Activated CD8-positive, alpha-beta T cell treated with anti-CD3 and anti-CD28 coated beads, Interleukin-2, amount 10 ng/mL, durations not matched to agents 7 days and 5 days (primary cell): ENCODE measurements at places on chromosomes 3 and 15. TPM values are rescaled to one million over a fixed set of nuclear protein-coding genes. Genes with fewer than 3 reads are reported as not detected.

DNA sequence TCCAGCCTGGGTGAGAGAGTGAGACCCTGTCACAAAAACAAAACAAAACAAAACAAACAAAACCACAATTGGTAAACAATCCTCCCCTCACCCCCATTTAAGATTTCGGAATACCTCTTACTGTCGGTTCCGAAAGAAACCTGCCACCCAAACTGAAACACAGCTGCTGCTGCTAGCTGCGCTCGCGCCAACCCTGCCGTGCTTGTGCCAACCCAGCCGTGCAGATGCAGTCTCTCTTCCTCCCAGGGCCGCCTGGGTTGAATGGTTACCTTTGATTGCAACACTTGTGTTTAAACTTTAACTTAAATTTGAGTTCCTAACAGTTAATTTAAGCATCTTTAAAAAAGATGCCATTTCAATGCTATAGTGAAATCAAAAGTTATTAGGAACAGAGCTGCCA is 28.5 kb upstream of the SPTBN5 start:
- DNase-seq, result no peak
- H3K36me3 ChIP-seq, result peaks cover 4% of the 10 kb centered on the region
- peaks cover 26% of the 10 kb centered on the region for H3K4me1 ChIP-seq
- no peaks in the 10 kb centered on the region for H3K27me3 ChIP-seq
- no peak overlapping the region for H3K27ac ChIP-seq

GRCh38 chr3:54575618-54575960 is 352.3 kb downstream of the LRTM1 start:
- no peaks in the 10 kb centered on the region for H3K27me3 ChIP-seq
- no peak overlapping the region for H3K4me3 ChIP-seq
- DNase-seq, result no peak
- no peaks in the 10 kb centered on the region for H3K4me1 ChIP-seq
- H3K27ac ChIP-seq, result no peak overlapping the region
- no peaks in the 10 kb centered on the region for H3K36me3 ChIP-seq

DNA sequence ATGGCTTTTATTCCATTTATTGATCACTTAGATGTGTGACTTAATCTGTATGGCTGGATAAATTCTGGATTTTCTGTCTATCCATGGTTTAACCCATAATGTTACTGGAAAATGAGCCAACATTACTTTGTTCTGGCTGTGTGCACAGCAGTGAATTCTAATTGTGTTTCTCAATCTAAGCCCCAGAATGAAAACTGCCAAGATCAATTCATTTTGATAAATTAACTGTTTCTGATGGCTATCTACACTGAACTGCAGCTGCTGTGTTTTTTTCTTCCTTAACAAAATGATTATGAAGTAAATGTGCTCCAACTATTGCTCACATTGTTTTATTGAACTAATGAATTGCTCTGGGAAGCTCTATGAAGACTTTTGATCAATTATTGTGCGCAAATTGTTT is 35.7 kb upstream of the CPB1 start:
- no peaks in the 10 kb centered on the region for H3K27me3 ChIP-seq
- no peak overlapping the region for H3K27ac ChIP-seq
- no peaks in the 10 kb centered on the region for H3K36me3 ChIP-seq
- H3K4me3 ChIP-seq, result no peak overlapping the region
- no peak for DNase-seq

- no peak overlapping the region for H3K4me3 ChIP-seq
- no peak for DNase-seq
- no peaks in the 10 kb centered on the region for H3K27me3 ChIP-seq
- peaks cover 6% of the 10 kb centered on the region for H3K36me3 ChIP-seq
Observed at GRCh38 chr15:98909968-98910885, 97.4 kb downstream of the PGPEP1L start.

- H3K27me3 ChIP-seq, result no peaks in the 10 kb centered on the region
- no peaks in the 10 kb centered on the region for H3K36me3 ChIP-seq
- H3K27ac ChIP-seq, result no peak overlapping the region
- H3K4me3 ChIP-seq, result no peak overlapping the region
Observed at GRCh38 chr3:24393316-24393715, 101.3 kb downstream of the THRB start.

DNA sequence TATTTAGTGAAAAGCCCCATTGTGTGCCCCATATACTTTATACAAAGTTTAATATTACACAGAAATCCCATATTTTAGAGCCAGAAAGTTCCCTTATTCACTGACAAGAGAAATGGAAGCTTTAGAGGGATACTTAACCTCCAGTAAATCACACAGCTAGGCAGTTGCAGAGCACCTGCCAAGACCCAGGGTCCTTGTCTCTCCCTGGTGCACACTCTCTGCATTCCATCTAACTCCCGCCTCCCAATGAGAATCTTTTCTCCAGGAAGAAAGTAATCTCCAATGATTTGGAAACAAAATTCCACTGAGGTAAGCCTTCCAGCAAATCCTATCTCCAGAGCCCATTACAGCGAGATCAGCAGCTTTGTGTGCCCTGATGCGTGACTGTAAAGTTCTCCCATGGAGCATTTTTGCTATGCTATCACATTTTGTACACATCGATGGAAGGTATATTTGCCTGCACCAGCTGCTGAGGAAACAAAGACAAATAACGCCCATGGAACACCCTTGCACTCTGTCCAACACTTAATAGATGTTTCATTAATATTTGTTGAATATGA is 41.4 kb downstream of the ULK4 start:
- H3K4me1 ChIP-seq, result no peaks in the 10 kb centered on the region
- H3K36me3 ChIP-seq, result no peaks in the 10 kb centered on the region
- H3K27ac ChIP-seq, result no peak overlapping the region
- H3K27me3 ChIP-seq, result no peaks in the 10 kb centered on the region
- no peak overlapping the region for H3K4me3 ChIP-seq

DNA sequence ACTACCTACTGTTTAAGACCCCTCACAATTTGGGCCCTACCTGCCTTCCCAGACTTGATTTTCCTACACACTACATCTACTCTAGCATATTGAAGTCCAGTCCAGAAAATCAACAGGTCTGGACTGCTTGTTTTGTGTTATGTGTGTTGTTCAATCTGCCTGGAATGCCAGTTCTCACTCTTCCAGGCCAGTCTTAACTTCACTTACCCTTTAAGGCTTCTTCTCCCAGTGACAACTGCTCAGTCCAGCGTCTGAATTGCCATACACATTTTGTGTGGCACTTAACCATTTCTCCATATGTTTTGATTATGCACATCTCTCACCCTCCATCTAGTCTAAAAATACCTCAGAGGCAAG is 1.1 kb downstream of the TICRR start:
- H3K27me3 ChIP-seq, result peaks cover 7% of the 10 kb centered on the region
- H3K27ac ChIP-seq, result peak overlapping the region; percentile 40
- H3K36me3 ChIP-seq, result peaks cover 46% of the 10 kb centered on the region
- no peak for DNase-seq
- H3K4me3 ChIP-seq, result peak overlapping the region; percentile 84

- no peak for DNase-seq
- H3K27me3 ChIP-seq, result no peaks in the 10 kb centered on the region
- H3K4me3 ChIP-seq, result no peak overlapping the region
- no peak overlapping the region for H3K27ac ChIP-seq
- H3K4me1 ChIP-seq, result no peaks in the 10 kb centered on the region
Observed at GRCh38 chr3:106759731-106760130, 617.5 kb upstream of the CCDC54 start.

DNA sequence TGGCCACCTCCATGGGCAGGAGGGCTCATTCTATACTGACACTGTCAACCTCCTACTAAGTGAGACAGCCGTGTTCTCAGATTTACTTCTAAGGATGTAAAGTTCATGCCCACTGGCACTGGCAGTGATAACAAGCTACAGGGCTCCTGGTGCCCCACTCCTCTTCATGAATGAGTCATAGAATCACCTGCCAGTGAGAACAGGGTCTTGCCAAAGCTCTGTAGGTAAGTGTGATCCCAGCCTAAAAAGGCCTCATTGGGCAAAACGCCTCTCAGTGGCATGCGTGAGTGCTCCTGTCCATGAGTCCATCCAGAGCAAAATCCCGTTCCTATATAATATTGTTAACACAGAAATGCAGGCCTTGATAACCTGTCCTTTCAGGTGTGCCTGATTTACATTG is 17.4 kb downstream of the PXYLP1 start:
- no peak overlapping the region for H3K27ac ChIP-seq
- H3K4me1 ChIP-seq, result peaks cover 2% of the 10 kb centered on the region
- H3K27me3 ChIP-seq, result no peaks in the 10 kb centered on the region
- no peak overlapping the region for H3K4me3 ChIP-seq
- H3K36me3 ChIP-seq, result no peaks in the 10 kb centered on the region

- DNase-seq, result no peak
- no peak overlapping the region for H3K4me3 ChIP-seq
- H3K27me3 ChIP-seq, result no peaks in the 10 kb centered on the region
- H3K4me1 ChIP-seq, result peaks cover 14% of the 10 kb centered on the region
Observed at GRCh38 chr3:12489832-12490231, 5.6 kb downstream of the TSEN2 start.

- peaks cover 2% of the 10 kb centered on the region for H3K4me1 ChIP-seq
- peaks cover 7% of the 10 kb centered on the region for H3K36me3 ChIP-seq
- H3K4me3 ChIP-seq, result no peak overlapping the region
Observed at GRCh38 chr3:32046102-32046501, 60.3 kb upstream of the GPD1L start.

GRCh38 chr15:80920271-80920699 is 69.3 kb downstream of the MESD start:
- no peak overlapping the region for H3K27ac ChIP-seq
- H3K36me3 ChIP-seq, result no peaks in the 10 kb centered on the region
- peak; percentile 60 for DNase-seq

- H3K36me3 ChIP-seq, result peaks cover 19% of the 10 kb centered on the region
- no peaks in the 10 kb centered on the region for H3K4me1 ChIP-seq
- no peaks in the 10 kb centered on the region for H3K27me3 ChIP-seq
- no peak for DNase-seq
- H3K27ac ChIP-seq, result no peak overlapping the region
Observed at GRCh38 chr3:171347301-171348039, 112.7 kb downstream of the TNIK start.

DNA sequence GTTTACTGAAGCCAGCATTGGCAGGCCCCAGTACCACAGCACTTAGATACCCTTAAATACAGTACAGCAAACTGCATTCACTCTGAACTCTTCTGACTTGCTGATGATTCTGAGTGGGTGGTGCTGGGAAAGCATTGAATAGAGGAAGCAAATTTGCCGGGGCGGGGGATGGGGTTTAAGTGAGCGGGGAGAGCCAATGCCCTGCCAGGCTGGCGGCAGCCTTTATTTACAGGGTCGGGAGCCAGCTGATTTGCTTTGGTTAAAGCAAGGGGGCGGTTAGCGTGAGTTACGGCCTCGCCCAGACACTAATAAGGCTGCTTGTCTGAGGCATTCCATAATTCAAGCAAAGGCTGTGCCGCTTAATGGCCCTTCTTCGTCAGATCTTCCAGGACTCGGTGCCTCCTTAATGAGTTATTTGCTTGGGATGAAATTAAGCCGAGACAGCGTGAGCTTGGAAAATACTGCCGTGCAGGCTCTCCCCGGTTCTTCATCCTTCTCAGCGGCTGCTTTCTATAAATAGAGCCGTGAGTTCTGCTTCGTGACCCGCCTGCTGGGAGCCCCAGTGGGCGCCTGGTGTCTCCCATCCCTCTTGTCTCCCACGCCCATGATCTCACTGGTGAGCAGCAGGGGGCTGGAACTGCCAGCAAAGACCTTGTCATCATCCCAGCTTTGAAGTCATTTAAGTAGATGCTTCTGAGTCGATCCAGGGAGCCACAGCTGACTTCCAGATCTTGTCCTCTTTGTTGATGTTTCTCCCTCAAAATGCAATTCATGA is 25.8 kb downstream of the SPSB4 start:
- peaks cover 7% of the 10 kb centered on the region for H3K4me1 ChIP-seq
- H3K27me3 ChIP-seq, result peaks cover 7% of the 10 kb centered on the region
- H3K4me3 ChIP-seq, result no peak overlapping the region
- DNase-seq, result no peak

DNA sequence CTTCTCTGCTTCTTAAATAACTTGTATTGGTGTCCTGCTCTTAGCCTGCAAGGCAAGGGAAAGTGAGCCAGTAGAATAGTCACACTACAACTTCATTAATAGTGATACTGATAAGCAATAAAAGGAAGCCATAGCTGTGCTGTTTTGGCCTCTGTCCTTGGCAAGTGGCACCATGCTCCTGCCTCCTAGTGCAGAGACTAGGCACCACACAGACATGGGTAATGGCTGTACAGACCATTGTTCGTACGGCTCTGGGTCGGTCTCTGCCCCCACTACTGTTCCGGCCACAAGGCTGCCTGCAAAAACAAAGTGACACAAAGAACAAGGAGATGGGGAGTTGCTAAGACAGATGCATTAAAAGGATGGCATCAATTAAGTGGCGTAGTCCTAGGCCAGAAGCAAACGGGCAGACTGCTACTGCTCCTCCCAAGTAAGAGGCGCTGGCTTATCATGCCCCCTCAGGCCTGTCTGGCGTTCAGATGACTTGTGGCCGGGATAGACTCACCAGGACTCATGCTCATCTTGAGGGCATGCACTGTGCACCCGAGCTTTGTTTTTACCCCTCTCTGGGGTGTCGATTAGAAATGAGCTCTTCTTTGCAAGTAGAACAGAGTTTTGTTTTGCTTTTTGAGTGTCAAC is 75.6 kb downstream of the TRAK1 start:
- H3K4me3 ChIP-seq, result no peak overlapping the region
- DNase-seq, result no peak
- H3K27me3 ChIP-seq, result no peaks in the 10 kb centered on the region
- H3K27ac ChIP-seq, result no peak overlapping the region
- peaks cover 46% of the 10 kb centered on the region for H3K4me1 ChIP-seq
- peaks cover 6% of the 10 kb centered on the region for H3K36me3 ChIP-seq

DNA sequence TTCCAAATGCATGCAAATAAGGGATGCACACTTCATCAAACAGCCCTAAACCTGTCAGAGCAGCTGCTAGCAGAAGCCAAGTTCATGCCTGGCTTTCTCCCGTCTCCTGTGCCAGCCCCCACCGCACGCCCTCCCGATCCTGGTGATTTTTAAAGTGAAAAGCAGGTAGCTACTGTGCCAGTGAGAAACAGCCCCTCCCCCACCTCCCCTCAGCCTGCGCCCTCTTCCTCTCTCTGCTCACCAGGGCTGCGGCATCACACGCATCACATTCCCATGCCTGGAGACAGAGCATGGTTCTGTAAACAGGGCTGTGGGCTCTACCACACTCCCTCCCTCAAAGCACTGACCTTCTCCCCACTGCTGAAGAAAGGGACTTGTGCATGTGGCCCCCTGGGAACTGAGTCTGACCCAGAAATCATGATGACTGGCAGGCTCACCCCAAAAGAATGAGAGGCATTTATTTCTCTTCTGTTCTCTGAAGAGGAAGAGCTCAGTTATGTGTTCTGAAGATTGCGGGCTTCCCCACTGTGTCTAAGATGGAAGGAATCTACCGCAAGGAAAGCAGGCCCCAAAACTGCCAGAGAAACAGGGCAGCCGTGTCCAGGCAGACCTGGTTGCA is 14.5 kb upstream of the SLC6A1 start:
- no peaks in the 10 kb centered on the region for H3K4me1 ChIP-seq
- H3K27ac ChIP-seq, result no peak overlapping the region
- H3K4me3 ChIP-seq, result no peak overlapping the region
- DNase-seq, result no peak

Gene CCRL2
- 11.2 TPM for total RNA-seq

Gene SYNM
- 0.29 TPM for total RNA-seq

Gene HHLA2
- 3.3 TPM for total RNA-seq

Gene NAA50
- total RNA-seq, result 116 TPM

Gene TGM4
- total RNA-seq, result not detected

Gene CCDC191
- total RNA-seq, result 3.0 TPM

Gene DNASE1L3
- not detected for total RNA-seq

Gene CCR2
- 70.9 TPM for total RNA-seq
